ENCODE measurements at places on chromosomes 6 and 20.

DNA sequence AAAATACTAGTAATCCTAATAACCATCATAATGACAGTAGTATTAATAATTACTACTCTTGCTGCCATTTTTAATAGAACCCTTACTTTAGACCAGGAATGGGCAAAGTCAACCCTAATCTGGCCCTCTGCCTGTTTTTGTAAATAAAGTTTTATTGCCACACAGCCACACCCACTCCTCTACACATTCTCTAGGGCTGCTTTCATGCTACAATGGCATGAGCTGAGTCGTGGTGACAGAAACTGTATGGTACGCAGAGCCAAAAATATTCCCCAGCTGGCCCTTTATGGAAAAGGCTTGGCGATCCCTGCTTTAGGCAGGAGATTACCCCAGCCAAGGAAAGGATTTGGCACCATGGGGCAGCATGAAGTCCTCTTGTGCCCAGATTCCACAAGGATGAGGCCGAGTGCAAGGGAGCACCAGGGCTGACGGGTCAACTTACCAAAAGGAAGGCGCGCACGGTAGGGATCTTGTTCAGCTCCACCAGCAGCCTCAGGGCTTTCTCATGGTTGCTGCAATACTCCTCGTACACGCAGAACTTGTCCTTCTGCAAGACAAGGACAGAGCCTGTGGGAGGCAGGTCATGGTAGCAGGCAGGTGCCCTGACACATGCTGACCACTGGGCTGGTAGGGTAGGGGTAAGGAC is 93.6 kb downstream of the PREX1 start:
- DNase-seq = no peak

DNA sequence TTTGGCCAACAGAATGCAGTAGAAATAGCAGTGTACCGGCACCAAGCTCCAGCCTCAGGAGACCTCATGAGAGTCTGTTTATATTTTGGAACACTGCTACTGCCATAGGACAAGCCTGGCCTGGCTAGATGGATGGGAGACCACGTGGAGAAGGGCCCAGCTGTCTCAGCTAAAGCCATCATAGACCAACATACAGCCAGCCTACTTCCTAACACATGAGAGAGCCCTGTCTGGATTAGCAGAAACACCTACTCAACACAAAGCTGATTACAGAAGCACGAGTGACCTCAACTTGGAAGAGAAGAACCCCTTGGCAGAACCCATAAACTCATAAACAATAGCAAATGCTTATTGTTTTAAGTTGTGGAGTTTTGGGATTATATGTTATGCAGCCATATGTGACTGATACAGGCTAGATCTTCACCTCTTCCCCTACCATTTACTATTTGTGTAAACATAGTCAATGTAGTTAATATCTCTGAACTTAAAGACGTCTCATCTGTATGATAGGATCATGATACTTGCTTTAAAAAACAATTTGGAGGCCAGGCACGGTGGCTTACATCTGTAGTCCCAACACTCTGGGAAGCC is 199.4 kb upstream of the ZNF217 start:
- DNase-seq = no peak

DNA sequence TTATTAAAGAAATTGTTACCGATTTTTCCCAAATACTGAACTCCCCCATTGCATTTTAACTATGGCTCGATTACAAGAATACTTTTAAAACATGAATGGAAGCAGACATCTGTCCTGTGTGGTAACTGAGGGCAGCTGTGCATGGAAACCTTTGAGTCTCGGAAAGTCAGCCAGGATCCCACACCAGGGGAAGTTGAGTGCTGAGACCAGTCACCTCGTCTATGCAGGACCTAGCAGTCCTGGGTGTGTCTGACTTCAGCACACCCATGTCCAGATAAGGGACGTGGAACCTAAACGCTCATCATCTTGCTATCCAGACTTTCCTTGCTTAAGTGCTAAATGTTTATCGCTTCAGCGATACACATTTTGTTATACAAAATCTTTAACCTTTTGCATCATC is 6.1 kb downstream of the RIN2 start:
- no peak for DNase-seq

DNA sequence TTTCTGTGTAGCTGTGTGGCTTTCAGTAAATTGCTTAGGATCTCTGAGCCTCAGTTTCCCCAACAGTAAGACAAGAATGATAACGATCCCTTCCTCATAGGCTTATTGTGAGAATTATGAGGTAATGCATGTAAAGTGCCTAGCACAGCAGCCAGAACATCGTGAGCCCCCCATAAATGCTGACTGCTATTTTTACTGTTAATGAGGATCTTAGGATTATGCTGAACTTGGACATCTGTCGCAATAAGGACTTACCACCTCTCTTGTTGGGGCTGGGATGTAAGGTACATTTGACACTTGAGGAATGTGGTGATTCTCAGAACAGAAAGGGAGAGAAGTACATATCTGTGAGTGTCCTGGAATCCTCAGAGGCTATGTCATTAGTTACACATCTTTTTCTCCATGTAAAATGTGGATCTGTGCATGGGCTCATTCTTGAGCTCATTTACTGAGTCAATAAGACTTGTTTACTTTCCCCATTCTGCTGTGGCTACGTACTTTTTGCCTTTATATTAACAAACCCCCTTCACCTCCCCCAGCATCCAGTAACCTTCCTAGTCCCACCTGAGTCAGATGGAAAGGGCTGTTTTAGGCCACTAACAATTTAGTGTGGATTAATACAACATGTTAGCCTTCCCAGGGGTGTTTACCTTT is 64.4 kb upstream of the PLEKHG1 start:
- DNase-seq = no peak

GRCh38 chr20:32681175-32682084 is 7.7 kb upstream of the C20orf203 start:
- no peak for DNase-seq

GRCh38 chr6:51619042-51619799 is 468.2 kb downstream of the PKHD1 start:
- no peak for DNase-seq

GRCh38 chr6:101458336-101458735 is 64.8 kb downstream of the GRIK2 start:
- DNase-seq = no peak

GRCh38 chr6:148502083-148502772 is 159.6 kb downstream of the SASH1 start:
- DNase-seq = no peak

- peak; percentile 15 for DNase-seq
Measured at GRCh38 chr6:161152907-161153662, 120.8 kb downstream of the AGPAT4 start.

DNA sequence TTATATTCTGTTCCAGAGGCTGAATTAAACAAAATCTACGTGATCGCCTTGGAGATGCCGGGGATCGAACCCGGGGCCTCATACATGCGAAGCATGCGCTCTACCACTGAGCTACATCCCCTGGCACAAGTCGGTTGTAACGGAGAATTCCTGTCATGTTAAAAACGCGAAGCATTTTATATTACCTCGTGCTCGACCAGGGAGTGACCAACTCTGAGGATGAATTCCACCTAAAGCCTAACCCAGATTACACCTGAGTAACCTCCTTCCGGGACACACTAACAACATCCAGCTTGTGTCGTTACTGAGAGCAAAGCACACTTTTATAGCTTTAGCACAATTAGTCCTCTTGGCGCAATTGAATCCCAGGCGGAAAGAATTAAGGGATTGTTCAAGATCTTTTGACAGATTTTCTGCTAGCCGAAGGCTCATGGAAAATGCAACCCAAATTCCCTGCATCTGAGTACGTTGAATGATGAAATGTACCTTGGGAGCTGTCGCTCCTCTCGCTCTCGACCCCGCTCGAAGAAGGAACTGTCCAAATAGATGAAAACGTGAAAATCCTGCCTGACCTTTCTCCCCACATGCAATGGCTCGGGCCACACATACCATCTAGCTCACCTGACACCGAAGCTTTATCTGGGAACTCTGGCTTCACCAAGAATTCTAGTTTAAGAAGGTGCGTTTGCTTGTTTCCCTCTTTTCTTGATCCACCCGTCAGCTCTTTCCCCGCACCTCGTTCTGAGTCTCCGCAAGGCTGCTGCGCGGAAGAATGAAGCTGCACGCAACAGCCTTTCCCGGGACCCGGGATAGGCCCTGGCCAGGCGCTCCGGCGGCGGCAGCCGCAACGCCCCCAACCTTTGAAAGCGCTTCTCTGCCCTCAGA is 148.3 kb downstream of the GPX5 start:
- DNase-seq = peak; percentile 11

- no peak for DNase-seq
Measured at GRCh38 chr6:135173242-135173988, 7.7 kb upstream of the MYB start.

- DNase-seq = no peak
Measured at GRCh38 chr6:15990179-15990578, 138.7 kb upstream of the MYLIP start.

GRCh38 chr6:157224178-157224950 is 99.0 kb downstream of the TMEM242 start:
- DNase-seq = no peak

DNA sequence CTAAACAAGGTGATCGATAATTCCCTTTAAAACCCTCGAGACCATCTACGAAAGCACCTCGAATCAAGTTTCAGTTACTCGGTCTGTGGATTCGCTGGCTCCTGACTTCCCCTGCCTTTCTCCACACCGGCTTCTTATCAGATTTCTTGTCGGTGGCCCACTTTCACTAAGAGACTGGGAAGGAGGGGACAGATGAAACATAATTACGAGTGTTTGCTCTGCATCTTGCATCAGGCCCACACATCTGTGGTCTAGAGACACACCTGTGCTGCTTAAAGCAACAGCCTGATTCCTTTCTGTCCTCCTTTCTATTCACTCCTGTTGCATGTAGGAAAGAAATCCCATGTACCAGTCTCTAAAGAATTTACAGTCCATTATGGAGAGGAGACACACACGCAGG is 37.7 kb downstream of the INSM1 start:
- no peak for DNase-seq

DNA sequence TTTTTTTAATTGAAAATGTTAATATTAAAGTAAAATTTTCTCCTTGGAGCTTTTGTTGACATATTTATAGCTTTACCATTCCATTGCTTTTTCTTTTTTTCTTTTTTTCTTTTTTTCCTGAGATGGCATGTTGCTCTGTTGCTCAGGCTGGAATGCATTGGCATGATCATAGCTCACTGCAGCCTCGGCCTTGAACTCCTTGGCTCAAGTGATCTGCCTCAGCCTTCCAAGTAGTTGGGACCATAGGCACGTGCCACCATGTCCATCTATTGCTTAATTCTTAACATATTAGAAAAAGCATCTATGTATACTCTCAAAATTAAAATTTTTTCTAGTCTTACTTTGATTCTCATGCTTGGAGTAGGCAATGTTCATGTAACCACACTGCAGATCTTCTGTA is 43.0 kb downstream of the RALGAPB start:
- no peak for DNase-seq

DNA sequence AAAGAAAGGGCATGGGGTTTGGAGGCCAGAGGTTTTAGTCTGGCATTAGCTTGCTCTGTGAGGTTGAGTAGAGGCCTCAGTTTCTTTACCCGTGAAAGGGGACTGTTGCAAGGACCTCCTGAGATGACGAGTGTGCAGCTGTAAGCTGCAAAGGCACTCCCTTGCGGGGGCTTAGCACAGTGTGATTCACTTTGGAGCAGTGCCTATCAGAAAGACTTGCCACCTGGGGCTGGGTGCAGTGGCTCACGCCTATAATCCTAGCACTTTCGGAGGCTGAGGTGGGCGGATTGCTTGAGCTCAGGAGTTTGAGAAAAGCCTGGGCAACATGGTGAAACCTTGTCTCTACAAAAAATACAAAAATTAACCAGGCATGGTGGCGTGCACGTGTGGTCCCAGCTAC is 7.5 kb upstream of the BAK1 start:
- no peak for DNase-seq

DNA sequence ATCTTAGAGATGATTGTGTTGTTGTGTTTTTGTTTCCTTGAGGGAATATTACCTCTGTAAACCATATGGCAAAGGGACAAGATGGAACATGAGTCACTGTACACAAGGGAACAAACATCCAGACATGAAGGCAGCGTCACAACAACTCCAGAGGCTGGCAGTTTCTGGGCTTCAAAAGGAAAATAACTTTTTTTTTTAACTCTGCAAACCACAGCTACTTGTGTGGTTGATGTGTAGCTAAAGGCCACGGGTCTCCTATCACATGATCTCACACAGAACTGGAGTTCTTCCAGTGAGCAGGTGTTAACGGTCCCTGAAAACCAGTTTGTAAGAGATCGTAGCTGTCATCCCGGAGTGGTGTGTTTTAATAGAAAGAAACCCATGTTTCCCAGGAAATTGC is 33.2 kb upstream of the HBS1L start:
- DNase-seq = no peak

DNA sequence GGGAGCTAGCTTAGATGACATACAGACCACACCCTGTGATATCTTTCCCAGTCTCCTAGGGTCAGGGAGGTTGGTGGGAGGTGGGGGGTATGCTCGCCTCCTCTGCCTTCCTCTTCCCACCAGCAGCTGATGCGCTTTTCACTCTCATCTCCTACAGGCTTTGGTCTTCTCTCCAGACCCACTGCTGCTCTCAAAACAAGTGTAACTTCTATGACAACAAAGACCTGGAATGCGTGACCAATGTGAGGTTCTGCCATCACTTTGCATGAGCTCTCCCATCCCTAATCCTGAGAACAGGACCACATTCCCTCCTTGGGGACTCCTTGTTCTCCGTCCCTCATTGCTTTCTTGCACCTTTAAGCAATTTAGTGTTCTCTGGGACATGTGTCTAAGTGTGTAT is 2.7 kb downstream of the CTSA start:
- DNase-seq = no peak

- no peak for DNase-seq
Measured at GRCh38 chr20:7171911-7172310, 404.4 kb downstream of the BMP2 start.
